ENCODE measurements at places on chromosomes 3 and 15.
A peak's percentile ranks its signal among the peaks of the same experiment; 100 is the strongest.

GRCh38 chr3:108293858-108294257 lies 2.5 kb upstream of the HHLA2 start:
- DNase-seq: no peak

DNA sequence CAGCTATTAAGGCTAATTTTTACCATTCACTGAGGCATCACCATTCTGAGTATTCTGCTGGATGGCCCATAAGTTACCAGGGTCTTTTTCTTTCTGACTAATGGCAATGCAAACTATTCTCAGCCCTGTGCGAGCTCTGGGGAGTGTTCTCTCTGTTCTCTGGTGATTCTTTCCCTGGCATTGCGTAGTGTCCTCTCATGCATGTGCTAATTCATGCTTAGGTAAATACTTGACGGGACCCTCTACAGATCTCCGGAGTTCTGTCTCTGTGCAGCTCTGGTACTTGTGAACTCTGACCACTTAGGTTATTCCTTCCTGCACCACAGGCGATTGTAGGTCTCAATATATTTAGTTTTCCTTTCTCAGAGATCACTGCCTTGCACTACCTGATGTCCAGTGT lies 34.8 kb downstream of the UBE2E1 start:
- DNase-seq: no peak

- DNase-seq: no peak
Measured at GRCh38 chr15:87841426-87841998, 415.0 kb downstream of the NTRK3 start.

DNA sequence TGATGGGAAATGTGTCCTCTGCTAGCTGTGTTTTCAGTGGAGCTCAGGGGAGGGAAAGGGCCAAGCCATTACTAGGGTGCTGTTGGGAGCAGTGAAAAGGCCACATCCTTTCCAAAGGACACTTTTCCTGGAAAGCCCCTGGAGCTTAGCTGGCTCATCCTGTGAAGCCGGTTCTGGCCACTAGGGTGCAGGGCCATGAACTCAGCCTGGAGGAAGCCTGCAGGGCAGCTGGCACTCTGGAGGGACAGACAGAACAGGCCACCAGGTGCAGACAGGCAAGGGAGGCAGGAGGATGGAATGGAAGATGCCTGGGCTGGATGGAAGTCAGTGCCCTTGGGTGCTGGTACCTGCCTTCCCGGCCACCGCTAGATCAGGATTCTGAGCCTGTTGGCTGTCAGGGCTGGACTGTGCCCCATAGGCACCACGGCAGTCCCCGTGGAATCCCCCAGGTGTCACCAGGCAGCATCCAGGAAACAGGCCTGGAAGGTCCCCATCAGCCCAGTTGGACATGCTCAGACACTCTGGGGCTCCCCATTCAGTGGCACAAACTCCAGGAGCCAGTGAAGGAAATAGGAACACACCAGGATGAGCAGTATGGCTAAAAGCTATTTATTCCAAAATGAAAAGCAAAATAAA lies 76.2 kb upstream of the C2CD4B start:
- DNase-seq: no peak

DNA sequence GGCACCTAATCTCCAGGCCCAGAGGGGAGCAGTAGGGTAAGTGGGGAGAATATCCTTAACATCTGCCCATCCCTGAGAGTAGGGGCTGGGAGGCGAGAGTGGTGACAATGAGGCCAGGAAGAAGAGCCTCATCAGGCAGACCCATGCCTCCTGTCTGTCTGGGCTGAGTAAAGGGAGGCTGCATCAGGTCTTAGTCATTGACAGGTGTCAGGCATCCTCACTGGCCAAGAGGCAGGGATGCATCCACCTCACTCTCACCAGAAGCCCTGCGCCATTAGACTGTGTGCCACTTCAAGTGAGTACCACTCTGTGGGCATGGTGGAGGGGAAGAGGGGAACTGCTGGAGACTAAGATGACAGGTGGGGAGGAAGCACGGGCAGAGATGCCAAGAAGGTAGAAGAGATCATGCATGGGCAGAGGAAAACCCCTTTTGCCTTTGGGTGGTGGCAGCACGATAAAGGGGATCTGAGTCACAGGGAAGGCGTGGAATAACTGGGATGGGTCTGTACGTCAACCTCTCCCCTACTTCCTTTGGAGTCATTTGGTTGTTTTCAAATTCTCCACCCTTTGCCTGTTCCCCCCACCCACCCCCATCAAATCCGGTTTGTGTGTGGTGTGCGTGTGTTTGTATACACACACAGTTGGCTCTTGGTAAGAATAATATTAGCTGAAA lies 14.1 kb downstream of the ANAPC13 start:
- DNase-seq: peak; percentile 10

DNA sequence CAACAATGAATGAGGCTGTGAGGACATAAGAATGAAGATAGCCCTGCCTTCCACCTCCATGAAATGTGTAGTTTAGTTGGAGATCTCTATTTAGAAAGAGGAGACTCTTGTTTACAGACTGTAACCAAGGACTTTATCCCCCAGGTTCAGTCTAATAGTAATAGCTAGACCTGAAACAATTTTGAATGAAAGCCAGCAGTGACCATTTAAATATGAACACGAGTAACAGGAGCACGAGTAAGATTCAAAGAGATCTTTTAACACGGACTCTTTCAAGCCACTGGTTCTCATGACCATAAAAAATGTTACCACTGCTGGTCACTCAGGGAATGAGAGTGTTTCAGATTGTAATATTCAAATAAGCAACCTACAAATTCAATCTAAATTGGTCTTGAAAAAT lies 123.1 kb downstream of the FMN1 start:
- no peak for DNase-seq

GRCh38 chr3:151871639-151872468 lies 1.6 kb upstream of the SUCNR1 start:
- DNase-seq: peak; percentile 27

DNA sequence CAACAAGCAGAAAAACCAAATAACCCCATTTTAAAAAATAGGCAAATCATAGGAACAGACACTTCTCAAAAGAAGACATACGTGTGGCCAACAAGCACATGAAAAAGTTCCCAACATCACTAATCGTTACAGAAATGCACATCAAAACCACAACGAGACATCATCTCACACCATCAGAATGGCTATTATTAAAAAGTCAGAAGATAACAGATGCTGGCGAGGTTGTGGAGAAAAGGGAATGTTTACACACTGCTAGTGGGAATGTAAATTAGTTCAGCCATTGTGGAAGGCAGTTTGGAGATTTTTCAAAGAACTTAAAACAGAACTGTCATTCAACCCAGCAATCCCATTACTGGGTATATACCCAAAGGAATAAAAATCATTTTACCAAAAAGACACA lies 60.7 kb downstream of the ABI3BP start:
- peak; percentile 21 for DNase-seq

DNA sequence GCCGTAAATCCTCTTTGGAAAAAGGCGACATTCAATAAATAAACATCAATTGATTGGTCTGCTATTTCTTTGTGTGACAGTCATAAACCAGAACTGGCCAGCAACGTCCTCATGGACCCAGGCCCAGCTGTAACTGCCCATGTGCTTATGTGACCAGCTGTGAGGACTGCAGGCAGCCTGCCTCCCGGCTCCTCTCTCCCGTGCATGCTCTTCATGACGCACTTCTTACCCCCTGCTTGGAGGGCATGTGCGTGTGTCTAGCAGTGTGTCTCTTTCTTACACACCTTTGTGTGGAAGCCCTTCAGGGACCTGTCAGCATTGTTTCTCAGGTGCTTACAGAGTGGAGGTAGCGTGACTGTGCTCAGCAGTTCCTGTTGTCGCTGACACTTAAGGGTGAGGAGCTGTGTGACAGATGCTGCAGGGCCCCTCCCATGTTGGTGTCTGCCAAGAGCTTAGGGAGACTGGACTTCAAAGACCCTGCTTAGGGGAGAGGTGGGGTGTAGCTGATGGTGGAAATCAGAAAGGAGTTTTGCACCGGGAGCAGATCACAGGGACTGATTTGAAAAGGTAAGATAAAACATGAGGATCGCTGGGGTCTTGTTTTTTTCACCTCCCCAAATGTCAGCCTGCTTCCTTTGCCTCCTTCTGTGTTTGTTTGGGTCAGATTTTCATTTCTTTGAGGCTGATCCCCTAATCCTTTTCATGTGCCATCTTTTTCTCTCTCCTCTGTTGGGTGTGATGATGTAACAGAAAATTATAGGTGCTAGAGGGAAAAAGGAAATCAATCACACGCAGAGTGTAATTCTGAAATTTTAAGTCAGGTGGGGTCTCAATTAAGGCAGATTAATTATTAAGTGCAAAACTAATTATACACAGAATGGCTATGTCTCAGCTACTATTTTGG lies 2.1 kb downstream of the PODXL2 start:
- no peak for DNase-seq

- peak; percentile 43 for DNase-seq
Measured at GRCh38 chr15:89243046-89243690, 611 bp upstream of the FANCI start.

DNA sequence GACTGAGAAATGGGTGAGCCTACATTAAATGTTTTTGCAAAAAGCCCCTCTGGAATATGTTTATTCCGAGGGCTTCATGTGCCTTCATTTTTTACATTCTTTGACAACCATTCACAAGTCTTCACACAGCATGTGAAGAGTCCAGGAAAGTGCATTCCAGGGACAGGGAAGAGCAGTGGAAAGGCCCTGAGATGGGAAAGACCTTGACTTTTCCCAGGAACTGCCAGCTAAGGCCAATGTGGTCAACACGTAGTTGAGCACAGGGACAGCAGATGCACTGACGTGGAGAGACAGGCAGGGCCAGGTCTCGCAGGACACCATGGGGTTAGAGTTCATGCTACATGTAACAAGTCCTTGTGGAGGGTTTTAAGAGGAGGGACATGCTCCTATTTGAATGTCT lies 21.7 kb downstream of the SSR3 start:
- DNase-seq: peak; percentile 70

- no peak for DNase-seq
Measured at GRCh38 chr3:179318876-179319275, 4.0 kb upstream of the ZNF639 start.

DNA sequence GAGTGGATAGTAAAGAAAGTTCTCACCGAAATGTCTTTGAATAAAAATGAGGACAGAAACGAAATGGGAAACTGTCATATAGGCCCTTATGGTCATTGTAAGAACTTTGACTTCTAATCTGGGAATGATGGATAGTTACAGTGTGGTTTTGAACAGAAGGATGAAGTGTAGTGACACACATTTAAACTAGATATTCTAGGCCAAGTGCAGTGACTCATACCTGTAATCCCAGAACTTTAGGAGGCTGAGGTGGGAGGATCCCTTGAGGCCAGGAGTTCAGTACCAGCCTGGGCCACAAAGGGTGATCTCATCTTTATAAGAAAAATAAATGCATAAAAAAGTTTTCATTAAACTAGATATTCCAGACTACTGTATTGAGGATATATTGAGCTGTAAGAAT lies 452.8 kb downstream of the ROBO1 start:
- DNase-seq: no peak

- peak; percentile 93 for DNase-seq
Measured at GRCh38 chr15:78075490-78076230, 1.9 kb downstream of the TBC1D2B start.

GRCh38 chr15:88865498-88866099 lies 29.7 kb downstream of the HAPLN3 start:
- no peak for DNase-seq

GRCh38 chr3:110236976-110237610 lies 834.5 kb upstream of the NECTIN3 start:
- DNase-seq: no peak

- DNase-seq: peak; percentile 51
Measured at GRCh38 chr3:47057212-47057671, 77.8 kb downstream of the NBEAL2 start.

DNA sequence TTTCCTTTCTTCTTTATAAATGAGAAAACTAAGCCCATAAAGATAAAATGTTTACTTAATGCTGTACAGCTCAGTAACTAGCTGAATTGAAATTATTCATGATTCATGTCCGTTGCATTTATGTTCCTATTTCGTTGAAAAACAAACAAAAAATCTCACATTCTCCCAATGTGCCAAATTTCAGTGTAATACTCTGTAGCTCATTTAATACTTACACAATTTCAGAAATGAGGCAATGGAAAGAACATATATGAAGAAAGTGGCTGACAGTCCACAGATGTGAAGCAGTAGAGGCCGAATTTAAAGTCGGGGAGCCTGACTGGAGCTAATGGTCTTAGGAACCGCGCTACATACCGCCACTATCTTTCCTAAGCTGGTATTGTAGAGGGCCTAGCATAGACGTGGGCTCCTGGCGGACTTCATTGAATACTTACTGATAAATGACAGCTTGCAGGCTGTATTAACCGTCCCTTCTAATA lies 651 bp downstream of the PLSCR2 start:
- peak; percentile 42 for DNase-seq

- DNase-seq: peak; percentile 24
Measured at GRCh38 chr3:110738531-110738930, 333.1 kb upstream of the NECTIN3 start.

GRCh38 chr3:57065588-57065987 lies 5.1 kb downstream of the SPATA12 start:
- DNase-seq: peak; percentile 85

DNA sequence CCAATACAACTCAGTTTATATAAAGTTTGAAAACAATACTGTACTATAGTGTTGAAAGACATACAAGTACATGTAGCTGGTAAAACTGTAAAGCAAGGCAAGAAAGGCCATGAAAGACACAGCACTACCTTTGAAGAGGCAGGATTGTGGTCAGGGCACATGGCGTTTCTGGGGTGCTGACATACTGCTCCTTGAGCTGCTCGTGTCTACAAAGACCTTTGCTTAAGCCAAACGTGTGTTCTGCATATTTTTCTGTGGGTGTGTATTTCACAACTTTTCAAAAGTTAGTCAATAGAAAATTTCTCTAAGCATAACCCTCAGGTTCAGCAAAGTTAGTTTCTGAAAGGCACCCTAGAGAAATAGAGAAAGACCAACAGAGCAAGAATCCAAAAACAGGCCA lies 14.1 kb upstream of the TOPAZ1 start:
- DNase-seq: peak; percentile 36
